ENCODE measurements at places on chromosomes 7 and 10.

DNA sequence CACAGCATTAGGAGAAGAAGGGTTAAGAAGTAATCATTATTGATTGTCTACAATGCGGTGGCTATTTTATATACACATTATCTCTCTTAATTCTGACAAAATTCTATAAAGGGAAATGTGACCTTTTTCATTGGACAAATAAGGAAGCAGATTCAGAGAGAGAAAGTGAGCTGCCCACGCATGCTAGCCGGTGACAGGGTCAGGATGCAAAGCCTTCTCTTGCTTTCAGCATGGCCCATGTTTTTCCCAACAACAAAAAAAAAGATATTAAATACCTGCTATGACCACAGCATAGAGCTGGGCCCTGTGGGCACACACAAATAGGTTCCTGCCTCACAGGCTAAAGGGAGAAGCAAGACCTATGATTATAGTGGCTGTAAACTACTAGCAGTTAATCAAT is 66.8 kb downstream of the PPP1R3C start:
- DNase-seq: no peak
- no peak overlapping the region for H3K27ac ChIP-seq
- H3K27me3 ChIP-seq: peaks cover 1% of the 10 kb centered on the region
- H3K4me3 ChIP-seq: no peak overlapping the region
- no peaks in the 10 kb centered on the region for H3K36me3 ChIP-seq
- H3K4me1 ChIP-seq: no peaks in the 10 kb centered on the region

DNA sequence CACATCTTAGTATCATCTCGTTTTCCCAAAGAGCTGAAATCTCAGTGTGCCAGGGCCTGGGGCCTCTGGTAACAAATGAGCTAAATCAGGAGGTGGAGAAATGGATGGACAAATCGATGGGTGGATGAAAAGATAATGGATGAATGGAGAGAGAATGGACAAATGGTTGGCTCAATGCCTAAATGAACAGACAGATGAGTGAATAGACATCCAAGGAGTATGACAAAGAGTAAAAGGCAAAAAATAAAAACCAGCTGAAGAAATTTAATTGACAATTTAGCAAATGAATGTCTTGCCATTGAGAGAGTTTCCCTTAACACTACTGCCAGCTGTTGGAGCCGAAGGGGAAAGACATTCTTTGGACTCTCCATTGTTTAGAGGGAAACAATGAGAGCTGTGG is 8.0 kb downstream of the SYCE1 start:
- no peaks in the 10 kb centered on the region for H3K36me3 ChIP-seq
- H3K27me3 ChIP-seq: peaks cover 5% of the 10 kb centered on the region
- no peak for DNase-seq
- H3K27ac ChIP-seq: no peak overlapping the region

DNA sequence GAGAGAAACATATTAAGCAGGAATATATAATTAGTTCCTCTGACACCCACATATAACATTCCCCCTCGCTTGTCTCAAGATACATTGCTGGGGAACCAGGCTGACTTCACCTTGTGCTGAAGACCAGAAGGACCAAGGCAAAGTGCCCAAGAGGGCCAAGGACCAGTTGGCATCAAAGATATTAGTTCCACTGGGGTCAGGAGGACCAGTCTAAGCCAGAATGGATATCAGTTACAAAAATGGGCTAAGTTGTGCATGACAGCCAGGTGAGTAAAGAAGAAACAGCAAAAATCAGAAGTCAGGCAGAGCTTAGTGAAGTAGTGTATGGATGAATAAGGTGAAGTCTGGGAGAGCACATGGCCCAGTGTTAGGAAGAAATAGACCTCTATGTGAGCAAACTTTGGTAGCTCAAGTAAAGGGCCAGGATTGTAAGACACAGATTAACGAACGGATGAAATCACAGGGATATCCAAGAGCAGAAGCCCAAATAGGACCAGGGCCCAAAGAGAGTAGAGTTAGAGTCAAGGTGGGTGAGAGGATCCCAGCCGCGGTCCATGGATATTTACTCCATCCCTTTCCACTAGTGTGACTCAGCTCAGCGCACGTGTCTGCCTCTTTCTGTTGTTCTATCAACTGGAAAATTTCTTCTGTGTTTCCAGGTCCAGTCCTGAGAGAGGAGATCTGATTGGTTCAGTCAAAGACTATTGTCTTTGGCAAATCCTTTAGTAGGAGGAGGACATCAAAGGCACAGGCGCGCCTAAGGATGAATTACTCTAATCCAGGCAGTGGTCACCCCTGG is 5.0 kb downstream of the CALD1 start:
- no peaks in the 10 kb centered on the region for H3K36me3 ChIP-seq
- DNase-seq: no peak
- H3K4me1 ChIP-seq: no peaks in the 10 kb centered on the region
- no peak overlapping the region for H3K27ac ChIP-seq
- no peaks in the 10 kb centered on the region for H3K27me3 ChIP-seq
- no peak overlapping the region for H3K4me3 ChIP-seq

GRCh38 chr10:11397980-11398580 is 213.4 kb downstream of the USP6NL start:
- no peak for DNase-seq
- H3K27me3 ChIP-seq: peaks cover 8% of the 10 kb centered on the region
- no peak overlapping the region for H3K4me3 ChIP-seq
- H3K27ac ChIP-seq: no peak overlapping the region

DNA sequence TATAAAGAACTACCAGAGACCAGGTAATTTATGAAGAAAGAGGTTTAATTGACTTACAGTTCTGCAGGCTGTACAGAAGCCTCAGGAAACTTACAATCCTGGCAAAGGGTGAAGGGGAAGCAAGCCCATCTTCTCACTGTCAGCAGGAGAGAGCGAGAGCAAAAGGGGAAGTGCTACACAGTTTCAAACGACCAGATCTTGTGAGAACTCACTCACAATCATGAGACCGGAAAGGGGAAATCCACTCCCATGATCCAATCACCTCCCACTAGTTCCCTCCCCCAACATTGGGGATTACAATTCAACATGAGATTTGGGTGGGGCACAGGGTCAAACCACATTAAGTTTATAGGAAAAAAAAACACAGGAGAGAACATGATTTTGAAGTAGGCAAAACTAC is 222.1 kb upstream of the SHH start:
- no peaks in the 10 kb centered on the region for H3K4me1 ChIP-seq
- H3K27me3 ChIP-seq: no peaks in the 10 kb centered on the region
- DNase-seq: no peak
- H3K36me3 ChIP-seq: no peaks in the 10 kb centered on the region
- H3K27ac ChIP-seq: no peak overlapping the region

- peaks cover 14% of the 10 kb centered on the region for H3K27me3 ChIP-seq
- no peak overlapping the region for H3K27ac ChIP-seq
- peaks cover 4% of the 10 kb centered on the region for H3K36me3 ChIP-seq
- H3K4me1 ChIP-seq: no peaks in the 10 kb centered on the region
Observed at GRCh38 chr7:93008833-93009232, 108.9 kb downstream of the SAMD9 start.

DNA sequence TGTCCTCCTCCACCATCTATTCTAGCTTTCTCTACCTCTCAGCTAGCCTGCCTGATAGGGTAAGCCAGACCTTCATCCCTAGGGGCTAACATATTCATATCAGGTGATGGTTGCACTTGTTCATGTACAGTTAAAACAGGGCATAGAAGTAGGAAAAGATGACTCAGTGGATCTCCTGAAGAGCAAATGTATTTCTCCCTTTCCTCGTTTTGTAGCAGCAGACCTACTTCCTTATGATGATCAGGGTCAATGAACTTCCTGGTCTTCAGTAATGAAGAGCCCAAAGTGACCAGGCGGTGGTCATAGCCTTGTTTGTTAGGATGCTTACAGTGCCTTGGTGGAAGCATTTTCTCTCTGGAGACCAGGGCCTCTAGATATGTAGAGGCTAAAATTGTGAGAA is 6.3 kb downstream of the LIPJ start:
- H3K36me3 ChIP-seq: no peaks in the 10 kb centered on the region
- peaks cover 1% of the 10 kb centered on the region for H3K4me1 ChIP-seq
- H3K27ac ChIP-seq: no peak overlapping the region
- H3K27me3 ChIP-seq: peaks cover 5% of the 10 kb centered on the region
- no peak overlapping the region for H3K4me3 ChIP-seq

- H3K27ac ChIP-seq: peak overlapping the region; percentile 52
- no peak overlapping the region for H3K4me3 ChIP-seq
- H3K36me3 ChIP-seq: peaks cover 44% of the 10 kb centered on the region
- H3K27me3 ChIP-seq: no peaks in the 10 kb centered on the region
Observed at GRCh38 chr10:131923038-131923756, 22.4 kb downstream of the PPP2R2D start.

DNA sequence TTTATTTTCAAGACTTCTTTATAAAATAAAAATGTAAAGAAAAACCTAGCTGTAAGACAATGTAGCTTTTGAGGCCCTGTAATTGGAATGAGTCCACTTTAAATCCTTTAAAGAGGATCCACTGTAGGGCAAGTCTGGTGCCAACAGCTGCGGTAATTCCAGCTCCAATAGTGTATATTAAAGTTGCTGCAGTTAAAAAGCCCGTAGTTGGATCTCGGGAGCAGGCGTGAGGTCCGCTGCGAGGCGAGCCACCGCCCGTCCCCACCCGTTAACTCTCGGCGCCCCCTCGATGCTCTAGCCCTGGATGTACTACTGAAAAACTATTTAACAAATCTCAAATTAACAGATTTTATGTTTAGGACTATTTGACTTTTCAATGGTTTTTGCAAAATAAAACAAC is 414.7 kb upstream of the SEMA3C start:
- H3K4me3 ChIP-seq: no peak overlapping the region
- no peaks in the 10 kb centered on the region for H3K4me1 ChIP-seq
- DNase-seq: no peak

DNA sequence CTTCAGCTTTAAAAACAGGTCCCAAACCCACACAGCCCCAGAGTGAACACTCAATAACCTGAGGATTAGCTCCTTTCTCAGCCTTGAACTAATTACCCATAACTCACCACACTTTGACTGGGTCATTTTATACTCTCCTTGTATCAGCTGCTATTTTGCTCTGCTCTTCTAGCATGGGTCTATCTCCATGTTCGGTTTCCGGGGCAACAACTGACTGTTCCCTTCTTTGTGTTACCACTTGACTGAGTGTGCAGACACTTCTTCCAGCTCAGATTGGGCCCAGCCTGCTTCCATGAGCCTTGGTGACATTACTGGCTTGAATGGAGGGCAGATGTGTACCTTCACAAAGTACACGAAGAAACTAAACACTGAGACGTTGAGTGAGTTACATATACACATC is 31.5 kb upstream of the PRPS1L1 start:
- no peak for DNase-seq
- H3K4me1 ChIP-seq: no peaks in the 10 kb centered on the region
- peaks cover 2% of the 10 kb centered on the region for H3K27me3 ChIP-seq
- no peak overlapping the region for H3K27ac ChIP-seq

- no peak for DNase-seq
- no peak overlapping the region for H3K27ac ChIP-seq
- peaks cover 63% of the 10 kb centered on the region for H3K27me3 ChIP-seq
- peak overlapping the region; percentile 28 for H3K4me3 ChIP-seq
- H3K4me1 ChIP-seq: peaks cover 14% of the 10 kb centered on the region
Observed at GRCh38 chr10:35639728-35640401, 2.2 kb downstream of the FZD8 start.

DNA sequence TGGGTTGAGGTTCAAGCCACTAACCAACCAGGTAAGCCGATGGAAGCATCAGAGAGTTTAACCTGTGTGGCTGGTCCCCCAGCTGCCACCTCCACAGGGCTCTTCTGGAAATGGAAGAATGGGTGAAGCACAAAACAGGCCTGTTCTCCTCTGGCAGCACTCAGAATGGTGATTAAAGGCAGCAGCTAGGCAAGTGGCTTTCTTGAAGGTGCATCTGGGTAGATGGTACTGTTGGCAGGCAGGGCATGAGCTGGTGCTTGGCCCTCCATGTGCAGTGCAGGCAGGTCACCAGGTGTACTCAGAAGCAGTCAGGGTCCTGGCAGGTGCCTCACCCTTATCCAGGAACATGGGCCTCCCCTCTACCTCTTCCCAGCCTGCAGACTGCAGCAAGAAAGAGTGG is 11.5 kb downstream of the AKR1E2 start:
- no peaks in the 10 kb centered on the region for H3K27me3 ChIP-seq
- no peak overlapping the region for H3K27ac ChIP-seq
- DNase-seq: no peak
- H3K4me1 ChIP-seq: peaks cover 33% of the 10 kb centered on the region

DNA sequence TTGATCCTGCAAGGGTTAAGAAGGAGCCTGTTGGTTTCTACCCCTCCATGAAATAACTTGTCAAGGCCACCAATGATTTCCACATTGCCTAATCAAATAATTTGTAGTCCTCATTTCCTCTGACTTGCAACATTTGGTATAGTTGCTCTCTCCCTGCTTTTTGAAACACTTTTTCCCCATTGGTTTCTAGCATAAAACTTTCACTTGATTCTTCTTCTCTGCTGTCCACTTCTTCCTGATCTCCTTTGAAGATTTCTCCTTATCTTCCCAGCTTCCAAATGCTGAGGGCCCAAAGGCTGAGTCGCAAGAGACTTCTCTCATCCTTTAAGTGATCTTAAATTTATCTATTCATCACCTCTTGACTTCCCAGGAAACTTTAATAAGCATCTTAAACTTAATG is 134.2 kb downstream of the ITGB8 start:
- H3K27ac ChIP-seq: no peak overlapping the region
- DNase-seq: no peak
- H3K36me3 ChIP-seq: no peaks in the 10 kb centered on the region
- H3K27me3 ChIP-seq: no peaks in the 10 kb centered on the region
- H3K4me1 ChIP-seq: no peaks in the 10 kb centered on the region

GRCh38 chr10:119084896-119085295 is 4.3 kb upstream of the EIF3A start:
- H3K27ac ChIP-seq: no peak overlapping the region
- peaks cover 13% of the 10 kb centered on the region for H3K36me3 ChIP-seq
- no peaks in the 10 kb centered on the region for H3K27me3 ChIP-seq
- H3K4me1 ChIP-seq: peaks cover 18% of the 10 kb centered on the region
- no peak for DNase-seq
- no peak overlapping the region for H3K4me3 ChIP-seq

DNA sequence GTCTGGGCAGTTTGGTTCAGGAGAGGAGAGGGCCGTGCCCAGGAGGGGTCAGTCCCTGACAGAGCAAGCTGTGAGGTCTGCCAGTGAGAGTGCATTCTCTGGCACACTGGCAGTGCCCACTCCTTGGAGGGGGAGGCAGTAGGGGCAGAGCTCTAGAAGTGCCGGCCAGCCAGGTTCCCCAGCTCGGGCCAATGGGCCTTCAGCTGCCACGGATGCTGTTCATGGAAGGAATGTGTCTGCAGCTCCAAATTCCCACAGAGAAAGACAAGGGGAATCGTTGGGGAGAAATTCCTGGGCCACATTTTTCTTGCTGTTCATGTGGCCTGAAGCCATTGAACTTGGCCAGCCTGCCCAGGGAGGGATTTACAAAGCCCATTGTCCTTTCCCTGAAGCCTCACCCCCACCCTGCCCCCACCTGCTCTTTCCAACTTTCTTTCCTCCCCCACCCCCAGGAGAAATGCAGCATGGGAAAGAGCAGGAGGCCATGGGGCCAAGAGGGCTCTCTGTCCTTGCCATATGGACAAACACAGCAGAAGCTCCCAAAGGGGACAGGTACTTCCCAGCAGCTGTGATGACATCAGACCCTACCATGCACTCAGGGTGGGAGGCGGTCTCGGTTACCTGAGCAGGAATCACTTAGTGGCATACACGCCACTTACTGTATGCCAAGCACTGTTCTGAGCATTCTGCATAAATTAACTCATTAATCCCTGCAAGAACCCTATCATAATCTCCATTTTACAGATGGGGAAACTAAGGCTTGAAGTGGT is 70.7 kb downstream of the ARHGAP22 start:
- no peak for DNase-seq
- no peaks in the 10 kb centered on the region for H3K36me3 ChIP-seq
- peaks cover 10% of the 10 kb centered on the region for H3K27me3 ChIP-seq
- H3K27ac ChIP-seq: no peak overlapping the region

Measured in activated T-helper 1 cell treated with anti-CD3 and anti-CD28 coated beads, Interleukin-12 subunit alpha, Interleukin-12 subunit beta, Interleukin-2, Interleukin-4 antibody, amounts not matched to agents 30 ng/mL and 10 ng/mL and 1 ng/mL, durations not matched to agents 14 hours and 24 hours and 36 hours (primary cell).